ENCODE measurements at places on chromosomes 3 and 15.

GRCh38 chr3:48738926-48739616 lies 22.1 kb upstream of the IP6K2 start:
- DNase-seq, result no peak

DNA sequence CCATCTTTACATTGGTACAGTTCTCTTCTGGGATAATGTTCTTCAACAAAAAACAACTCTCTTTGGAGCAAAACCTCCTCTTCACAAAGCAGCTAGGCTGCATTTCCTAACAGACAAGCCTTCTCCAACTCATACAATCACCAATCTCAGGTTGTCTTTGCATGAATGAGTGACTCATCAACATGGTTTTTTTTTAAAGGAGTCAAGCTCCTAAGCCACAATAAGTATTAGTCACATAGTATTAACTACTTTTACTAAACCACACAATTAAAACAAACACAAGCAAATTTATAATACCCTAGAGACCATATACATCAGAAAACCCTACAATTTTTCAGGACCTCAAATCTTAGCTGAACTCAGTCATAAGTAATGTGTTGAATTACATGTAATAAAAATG lies 137.4 kb downstream of the TBC1D5 start:
- DNase-seq, result no peak

DNA sequence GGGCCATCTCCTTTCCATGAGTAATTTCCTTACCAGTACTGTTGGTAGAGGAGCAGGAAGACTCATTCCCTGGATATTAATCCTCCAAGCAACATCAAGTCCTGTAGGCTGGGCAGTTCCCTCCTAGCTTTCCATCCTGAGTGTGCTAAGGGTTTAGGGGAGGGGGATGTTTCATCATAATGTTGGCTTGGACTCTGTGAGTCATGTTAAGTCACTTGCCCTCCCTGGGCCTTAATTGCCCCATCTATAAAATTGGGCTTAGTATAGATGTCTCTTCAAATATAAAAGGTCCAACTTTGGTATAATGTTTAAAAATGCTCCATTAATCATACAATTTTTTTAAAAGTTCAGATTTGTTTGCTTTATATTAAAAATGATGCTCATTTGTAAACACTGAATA lies 52.7 kb downstream of the TLE3 start:
- no peak for DNase-seq

DNA sequence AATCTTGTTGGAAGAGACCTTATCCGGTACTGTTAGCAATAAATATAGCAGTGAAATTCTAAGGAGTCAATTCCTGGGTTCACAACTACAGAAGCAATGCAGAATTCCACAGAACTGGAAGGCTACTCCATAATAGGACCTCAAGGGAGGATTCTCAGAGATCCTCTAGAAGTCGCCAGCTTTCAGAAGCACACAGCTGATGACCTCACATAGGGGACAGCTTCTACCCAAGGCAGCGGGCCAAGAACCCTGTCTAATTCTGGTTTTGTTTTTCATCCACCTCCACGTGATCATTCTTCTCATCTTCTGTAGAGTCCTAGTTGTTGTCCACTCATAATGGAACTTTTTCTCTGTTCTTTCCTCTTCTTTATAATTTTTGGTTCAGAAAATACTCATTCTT lies 99.4 kb downstream of the ERC2 start:
- DNase-seq, result no peak

GRCh38 chr3:30341851-30342250 lies 264.6 kb upstream of the TGFBR2 start:
- no peak for DNase-seq

DNA sequence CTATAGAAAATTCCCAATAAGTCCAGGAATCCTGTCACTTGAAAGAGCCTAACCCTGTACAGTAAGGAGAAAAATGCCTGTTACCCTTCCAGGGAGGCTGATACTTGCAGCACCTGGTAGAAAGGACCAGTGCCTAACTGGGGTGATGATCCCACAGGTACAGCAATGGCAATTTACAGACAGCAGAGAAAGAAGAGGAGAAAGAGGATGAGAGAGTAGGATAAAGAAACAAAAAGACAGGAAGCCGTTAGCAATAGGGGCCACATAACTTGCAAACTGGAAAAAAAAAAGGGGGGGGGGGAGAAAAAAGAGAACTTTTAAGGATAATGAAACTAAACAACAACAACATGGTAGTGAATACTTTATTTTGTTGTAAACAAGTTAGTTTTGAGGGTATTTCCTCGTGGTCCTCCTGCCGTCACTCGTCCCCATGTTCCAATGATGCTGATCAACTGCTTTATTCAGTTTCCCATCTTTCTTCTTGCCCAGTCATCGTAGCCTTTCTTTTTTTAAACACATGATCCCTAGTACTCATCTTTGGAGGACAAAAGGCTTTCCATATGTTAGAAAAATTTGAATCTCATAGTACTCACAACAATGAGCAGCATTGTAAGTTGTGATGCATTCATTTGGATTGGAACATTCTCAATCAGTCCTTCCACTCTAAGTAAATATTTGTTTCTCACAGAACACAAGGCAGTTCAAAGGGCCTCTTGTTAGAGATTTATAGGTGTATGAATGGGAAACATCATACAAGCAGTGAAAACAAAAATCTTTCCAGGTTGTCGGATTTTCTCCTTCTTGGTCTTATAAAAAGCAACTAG lies 8.6 kb downstream of the TM4SF1 start:
- no peak for DNase-seq

DNA sequence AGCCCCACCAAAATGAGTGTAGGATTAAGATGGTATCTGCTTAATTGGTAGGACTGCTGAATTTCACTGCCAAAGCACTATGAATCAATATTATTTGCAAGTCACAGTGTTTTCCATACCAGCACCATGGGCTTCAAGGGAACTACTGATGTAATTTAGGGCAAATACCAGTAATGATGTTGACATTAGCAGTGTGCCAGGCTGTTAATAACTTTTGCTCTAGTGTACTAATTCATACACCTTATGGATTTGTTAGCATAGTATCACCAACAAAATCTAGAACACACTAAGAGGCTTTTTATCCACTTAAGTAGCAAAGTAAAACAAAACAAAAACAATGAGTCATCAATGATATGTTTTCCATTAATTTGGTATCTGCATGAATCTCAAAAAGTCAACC lies 888.2 kb downstream of the CADM2 start:
- DNase-seq, result no peak

DNA sequence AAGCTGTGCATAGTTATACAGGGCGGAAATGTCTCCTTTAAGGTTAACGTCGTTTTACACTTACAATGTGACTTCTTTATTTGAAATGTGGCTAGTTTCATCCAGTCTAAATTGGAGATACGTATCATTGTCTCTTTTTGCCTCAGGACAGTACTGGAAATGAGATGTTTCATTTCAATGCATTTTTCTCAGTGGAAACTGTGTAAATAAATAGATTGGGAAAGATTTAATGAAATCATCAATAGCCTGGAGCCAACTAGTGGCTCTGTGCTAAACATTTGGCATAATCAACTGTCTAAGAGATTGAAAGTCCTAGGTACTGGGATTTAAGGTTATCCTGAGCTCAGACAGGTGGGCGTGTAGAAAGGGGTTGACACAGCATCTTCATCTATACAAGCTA lies 691.5 kb upstream of the CCDC54 start:
- no peak for DNase-seq

GRCh38 chr3:153087595-153088566 lies 74.1 kb upstream of the RAP2B start:
- no peak for DNase-seq

DNA sequence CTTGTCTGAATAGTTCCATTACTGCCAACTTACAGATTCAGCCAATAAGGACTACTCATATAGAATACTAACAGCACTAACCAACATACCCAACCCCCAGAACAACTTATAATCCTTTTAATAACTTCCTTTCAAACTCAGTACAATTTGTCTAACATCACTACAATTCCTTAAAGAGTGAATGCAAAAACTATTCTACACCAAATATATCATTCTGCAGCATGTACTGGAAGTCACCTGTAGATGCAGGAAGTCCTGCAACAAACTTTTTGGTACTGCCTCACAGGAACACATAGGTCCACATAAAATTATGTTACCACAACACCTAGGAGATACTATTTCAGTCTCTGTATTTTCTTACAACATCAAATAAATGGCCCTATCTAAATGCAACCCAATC lies 2.1 kb downstream of the CCNL1 start:
- no peak for DNase-seq

- no peak for DNase-seq
Observed at GRCh38 chr3:168939651-168940238, 723.8 kb downstream of the MECOM start.

DNA sequence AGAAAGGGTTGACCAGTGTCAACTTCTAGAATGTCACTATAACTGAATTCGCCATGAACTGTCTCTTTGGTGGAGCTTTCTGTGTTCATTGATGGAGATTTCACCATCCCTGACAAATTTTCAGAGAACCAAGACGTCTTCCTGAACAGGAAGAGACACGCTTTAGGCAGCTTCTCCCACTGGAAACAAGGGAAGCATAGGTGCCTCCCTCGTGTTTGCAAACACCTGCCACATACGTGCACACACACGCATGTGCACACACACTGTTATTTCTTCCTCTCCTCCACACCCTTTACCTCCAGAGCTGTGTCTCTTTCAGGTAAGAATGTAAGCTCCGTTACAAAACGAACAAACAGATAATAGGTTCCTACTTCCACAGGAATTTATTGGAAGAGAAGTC lies 15.6 kb downstream of the ARRDC4 start:
- DNase-seq, result no peak

GRCh38 chr3:117726776-117727175 lies 1017.2 kb downstream of the TUSC7 start:
- DNase-seq, result no peak

DNA sequence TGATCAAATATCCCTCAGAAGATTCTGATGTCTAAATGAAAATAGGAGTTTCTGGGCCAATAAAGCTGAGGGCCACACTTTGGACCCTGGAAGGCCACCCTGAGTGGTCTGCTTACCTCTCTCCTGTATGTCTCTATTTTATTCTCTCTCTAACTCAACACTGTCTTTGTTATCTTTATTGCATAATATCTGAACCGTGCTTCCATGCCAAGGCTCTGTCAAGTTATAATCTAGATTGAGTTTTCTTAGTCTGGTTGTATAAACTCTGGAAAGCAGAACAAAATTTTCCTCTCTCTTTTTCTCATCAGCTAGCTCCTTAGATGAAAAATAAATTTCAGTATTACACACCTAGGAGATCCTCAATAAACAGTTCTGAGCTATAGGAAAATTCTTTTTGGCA lies 36.2 kb upstream of the ACTL6A start:
- DNase-seq, result no peak

DNA sequence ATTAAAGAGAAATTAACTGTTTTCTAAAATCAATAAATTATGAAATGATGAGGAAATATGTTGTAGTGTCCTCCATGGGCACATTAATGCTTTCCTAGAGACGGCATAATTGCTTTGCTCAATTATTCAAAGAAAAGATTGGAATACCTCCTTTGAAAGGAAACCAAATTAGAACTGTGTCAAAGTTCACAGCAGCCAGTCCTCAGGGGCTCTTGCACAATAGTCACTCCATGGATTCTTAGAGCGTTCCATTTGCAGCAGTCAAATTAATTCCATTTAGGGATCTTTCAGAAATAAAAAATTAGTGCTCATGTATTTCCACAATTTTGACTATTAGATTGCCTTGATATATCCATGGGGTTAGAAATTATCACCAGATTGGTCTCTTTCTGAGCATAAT lies 841.6 kb upstream of the DPPA4 start:
- no peak for DNase-seq

DNA sequence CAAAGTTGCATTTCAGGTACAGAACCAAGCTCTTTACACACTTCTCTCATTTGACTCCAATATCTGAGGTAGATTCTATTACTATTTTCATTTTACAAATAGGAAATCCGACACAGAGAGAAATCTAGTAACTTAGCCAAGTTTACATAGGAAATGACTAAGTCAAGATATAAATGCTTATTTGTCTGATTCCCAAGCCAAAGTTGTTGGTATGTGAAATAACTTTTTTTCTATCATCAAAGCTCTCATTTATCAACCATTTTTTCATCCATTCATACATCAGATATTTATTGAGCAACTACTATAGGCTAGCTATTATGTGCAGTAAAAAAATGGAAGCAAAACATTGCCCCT lies 89.2 kb upstream of the MITF start:
- no peak for DNase-seq

DNA sequence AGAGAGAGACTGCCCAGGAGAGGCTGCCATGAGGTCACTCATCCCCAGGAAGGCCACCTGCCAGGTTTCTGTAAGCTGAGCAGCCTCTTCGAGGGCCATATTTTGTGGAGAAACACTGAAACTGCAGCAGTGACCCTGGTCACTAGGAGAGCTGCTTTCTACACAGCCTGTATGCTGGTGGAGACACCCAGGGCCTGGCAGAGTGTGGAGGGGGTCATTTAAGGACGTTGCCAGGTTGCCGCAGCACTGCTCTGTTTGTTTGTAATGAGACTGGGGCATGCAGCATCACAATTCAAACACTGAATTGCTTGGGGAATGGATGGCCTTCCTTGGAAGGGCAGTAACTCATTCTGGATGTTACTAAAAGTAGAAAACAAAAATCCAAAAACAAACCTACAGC lies 104.9 kb upstream of the TRIM42 start:
- DNase-seq, result no peak

- no peak for DNase-seq
Observed at GRCh38 chr3:151395806-151396205, 11.3 kb upstream of the P2RY12 start.

- no peak for DNase-seq
Observed at GRCh38 chr3:193711166-193711485, 118.1 kb downstream of the OPA1 start.

DNA sequence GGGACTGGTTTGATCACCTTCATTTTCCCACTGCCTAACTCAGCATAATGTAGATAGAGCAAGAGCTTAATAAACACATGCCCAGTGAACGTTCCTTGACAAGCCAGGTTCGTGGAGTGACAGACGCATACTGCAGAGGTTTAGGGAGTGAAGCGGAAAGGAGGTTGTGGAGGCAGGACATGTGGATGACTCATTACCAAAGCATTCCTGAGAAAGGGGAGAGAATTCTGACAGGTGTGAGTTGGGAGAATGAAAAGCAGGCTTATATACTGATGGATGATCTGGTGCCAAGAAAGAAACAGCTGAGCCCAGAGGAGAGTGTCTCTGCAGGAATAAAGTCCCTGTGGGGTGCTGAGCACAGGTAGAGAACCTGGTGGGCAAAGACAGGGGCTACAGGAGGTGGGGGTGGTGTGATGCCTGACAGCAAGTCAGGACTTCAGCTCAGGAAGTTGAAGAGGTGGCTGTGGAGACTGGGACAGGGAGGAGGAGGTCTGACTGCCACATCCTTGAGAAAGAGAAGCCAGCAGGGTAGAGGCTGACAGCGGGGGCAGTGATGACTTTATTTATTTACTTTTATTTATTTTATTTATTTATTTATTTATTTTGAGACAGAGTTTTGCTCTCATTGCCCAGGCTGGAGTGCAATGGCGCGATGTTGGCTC lies 2.4 kb upstream of the RPL29 start:
- no peak for DNase-seq

- no peak for DNase-seq
Observed at GRCh38 chr3:69683082-69683806, 56.0 kb upstream of the MITF start.

- no peak for DNase-seq
Observed at GRCh38 chr15:31387092-31387478, 60.5 kb downstream of the KLF13 start.

Data from stimulated activated CD4-positive, alpha-beta T cell treated with anti-CD3 and anti-CD28 coated beads, Interleukin-12 subunit alpha, Interleukin-12 subunit beta, amount 100 ng/mL, for 24 hours (primary cell).